ENCODE measurements at places on chromosomes 4 and X. TPM values are rescaled to one million over a fixed set of nuclear protein-coding genes. Genes with fewer than 3 reads are reported as not detected.

The FRMPD3 gene
- polyA plus RNA-seq, result not detected

The USP17L13 gene
- not detected for polyA plus RNA-seq

The JCHAIN gene
- polyA plus RNA-seq, result 23.3 TPM

The USP17L27 gene
- not detected for polyA plus RNA-seq

The DUSP21 gene
- not detected for polyA plus RNA-seq

The TRIML2 gene
- not detected for polyA plus RNA-seq

The COPS4 gene
- polyA plus RNA-seq, result 31.7 TPM

The ATOH1 gene
- 3.0 TPM for polyA plus RNA-seq

The PDK3 gene
- 29.9 TPM for polyA plus RNA-seq

The DCTD gene
- 65.1 TPM for polyA plus RNA-seq

The CDKL2 gene
- polyA plus RNA-seq, result not detected

The PPP1R2C gene
- polyA plus RNA-seq, result not detected

The SFRP2 gene
- 13.0 TPM for polyA plus RNA-seq

The SUPT20HL1 gene
- not detected for polyA plus RNA-seq

The AR gene
- 1.6 TPM for polyA plus RNA-seq
